ENCODE measurements at places on chromosomes 1 and 21. TPM values are rescaled to one million over a fixed set of nuclear protein-coding genes. Genes with fewer than 3 reads are reported as not detected.

NEK2 gene
- 50.3 TPM for total RNA-seq

SAMSN1 gene
- not detected for total RNA-seq

IBA57 gene
- total RNA-seq = 8.4 TPM

BCL10 gene
- total RNA-seq = 18.4 TPM

LIN28A gene
- not detected for total RNA-seq

KPNA6 gene
- 35.7 TPM for total RNA-seq

SELE gene
- not detected for total RNA-seq

MAP1LC3C gene
- total RNA-seq = not detected

TFF2 gene
- not detected for total RNA-seq
